ENCODE measurements at places on chromosomes 11 and 22.

- no peak for DNase-seq
Measured at GRCh38 chr11:14645015-14645912, 1.7 kb downstream of the PDE3B start.

GRCh38 chr22:48096851-48097665, 1334.6 kb downstream of the TBC1D22A start:
- no peak for DNase-seq

DNA sequence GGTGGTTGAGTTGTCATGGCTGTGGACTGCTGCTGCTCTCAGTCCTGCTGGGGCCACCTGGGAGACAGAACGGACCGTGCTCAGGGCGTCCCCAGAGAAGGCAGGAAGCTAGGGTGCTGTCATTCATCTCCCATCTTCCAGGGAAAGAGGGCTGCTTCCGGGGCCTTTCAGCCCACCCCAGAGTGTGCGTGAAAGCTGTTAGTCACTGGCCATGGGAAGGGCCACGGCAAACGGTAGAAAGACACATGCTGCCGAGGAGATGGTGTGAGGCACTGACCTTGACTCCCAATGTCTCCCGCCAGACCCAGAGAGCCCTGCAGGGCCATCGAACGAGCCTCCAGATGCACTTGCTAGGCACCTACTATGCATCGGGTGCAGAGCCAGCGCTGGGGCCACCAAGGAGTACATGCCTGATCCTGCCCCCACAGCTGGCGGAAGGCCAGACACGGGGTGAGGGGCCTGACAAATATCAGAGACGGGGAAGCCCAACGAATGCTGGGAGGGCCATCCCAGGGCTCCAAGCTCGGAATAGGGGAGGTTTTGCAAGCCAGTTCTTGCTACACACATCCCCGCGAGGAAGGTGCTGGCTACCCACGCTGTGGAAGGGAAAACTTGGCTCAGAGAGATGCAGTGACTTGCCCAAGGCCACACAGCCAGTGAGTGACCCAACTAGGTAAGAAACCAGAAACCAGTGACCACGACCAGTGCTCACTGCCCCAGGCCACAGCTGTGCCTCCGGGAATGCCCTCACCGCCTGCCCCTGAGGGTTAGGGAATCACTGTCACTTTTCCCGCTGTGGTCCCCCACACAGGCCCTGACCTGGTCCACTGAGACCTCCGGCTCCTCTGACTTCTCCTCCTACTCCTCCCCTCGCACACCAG, 10.1 kb downstream of the RAC2 start:
- no peak for DNase-seq

DNA sequence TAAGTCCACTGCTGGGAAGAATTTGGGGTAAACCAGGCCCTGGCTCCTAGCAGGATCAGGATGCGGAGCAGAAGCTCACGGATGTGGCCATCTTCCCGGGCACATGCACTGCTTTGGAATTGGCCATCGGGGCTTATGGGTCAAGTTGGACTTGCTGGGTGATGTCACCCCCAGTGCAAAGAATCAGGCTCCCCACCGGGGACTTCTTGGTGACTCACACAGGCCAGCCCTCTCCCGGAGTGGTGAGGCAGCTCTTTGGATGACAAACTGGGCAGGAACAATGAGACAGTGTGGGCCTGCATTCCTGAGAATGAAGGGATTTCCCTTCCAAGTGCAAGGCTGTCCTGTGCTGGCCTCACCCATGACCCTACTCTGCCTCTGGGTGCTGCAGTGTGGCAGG, 128.8 kb upstream of the ANO1 start:
- no peak for DNase-seq

- no peak for DNase-seq
Measured at GRCh38 chr11:126072801-126073594, 10.3 kb upstream of the CDON start.

GRCh38 chr11:78230161-78230877, 41.6 kb downstream of the USP35 start:
- DNase-seq = no peak

DNA sequence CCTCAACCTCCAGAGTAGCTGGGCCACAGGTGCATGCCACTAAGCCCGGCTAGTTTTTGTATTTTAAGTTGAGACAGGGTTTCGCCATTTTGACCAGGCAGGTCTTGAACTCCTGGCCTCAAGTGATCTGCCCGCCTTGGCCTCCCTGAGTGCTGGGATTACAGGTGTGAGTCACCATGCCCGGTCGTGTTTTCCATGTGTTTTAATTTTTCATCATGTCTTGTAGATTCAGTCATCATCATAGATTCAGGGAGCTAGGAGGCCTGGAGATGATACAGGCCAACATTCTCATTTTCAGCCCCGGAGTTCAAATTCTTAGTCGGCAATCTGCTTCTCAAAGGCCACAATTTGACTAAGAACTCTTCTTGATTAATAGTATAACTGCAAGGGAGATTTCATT, 73.5 kb upstream of the GRAMD1B start:
- DNase-seq = no peak

Data from stimulated activated CD4-positive, alpha-beta T cell treated with anti-CD3 and anti-CD28 coated beads, Interleukin-1b, Interleukin-23, amount 100 ng/mL, for 1 hour (primary cell).